ENCODE measurements at places on chromosomes 2 and 18.

- DNase-seq: no peak
These were observed 75.5 kb upstream of the STON1 start for GRCh38 chr2:48454504-48454903.

- DNase-seq: no peak
These were observed 389.8 kb downstream of the FIGN start for GRCh38 chr2:163345795-163346573.

GRCh38 chr2:168913495-168913894 is 12.4 kb downstream of the G6PC2 start:
- DNase-seq: no peak

DNA sequence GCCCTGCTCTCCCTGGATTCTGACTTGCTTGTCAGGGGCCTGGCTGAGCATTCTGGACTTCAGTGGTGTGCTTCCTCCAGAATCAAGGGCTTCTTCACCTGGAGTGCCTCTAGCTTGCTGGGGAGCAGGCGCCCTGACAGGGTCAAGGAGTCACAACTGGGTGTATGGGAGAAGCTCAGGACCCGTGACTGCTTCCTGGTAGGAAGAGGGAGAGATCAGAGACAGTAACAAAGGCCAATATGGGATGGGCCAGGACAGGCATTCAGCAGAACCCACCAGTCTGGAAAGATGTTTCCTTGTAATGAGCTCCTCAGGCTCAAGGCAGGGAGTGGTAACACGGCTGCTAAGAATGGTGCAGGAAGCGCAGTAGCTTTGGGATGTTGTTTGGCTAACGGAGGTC is 104.4 kb upstream of the ACAA2 start:
- DNase-seq: no peak

GRCh38 chr2:104766683-104767082 is 87.2 kb upstream of the POU3F3 start:
- no peak for DNase-seq

- DNase-seq: no peak
These were observed 156.4 kb downstream of the DSEL start for GRCh38 chr18:67359873-67360838.

- DNase-seq: no peak
These were observed 43.8 kb upstream of the LTBP1 start for GRCh38 chr2:32902986-32903385.

GRCh38 chr2:71602115-71602495 is 148.7 kb downstream of the DYSF start:
- no peak for DNase-seq

- no peak for DNase-seq
These were observed 71.5 kb downstream of the CDC42EP3 start for GRCh38 chr2:37599688-37600525.

DNA sequence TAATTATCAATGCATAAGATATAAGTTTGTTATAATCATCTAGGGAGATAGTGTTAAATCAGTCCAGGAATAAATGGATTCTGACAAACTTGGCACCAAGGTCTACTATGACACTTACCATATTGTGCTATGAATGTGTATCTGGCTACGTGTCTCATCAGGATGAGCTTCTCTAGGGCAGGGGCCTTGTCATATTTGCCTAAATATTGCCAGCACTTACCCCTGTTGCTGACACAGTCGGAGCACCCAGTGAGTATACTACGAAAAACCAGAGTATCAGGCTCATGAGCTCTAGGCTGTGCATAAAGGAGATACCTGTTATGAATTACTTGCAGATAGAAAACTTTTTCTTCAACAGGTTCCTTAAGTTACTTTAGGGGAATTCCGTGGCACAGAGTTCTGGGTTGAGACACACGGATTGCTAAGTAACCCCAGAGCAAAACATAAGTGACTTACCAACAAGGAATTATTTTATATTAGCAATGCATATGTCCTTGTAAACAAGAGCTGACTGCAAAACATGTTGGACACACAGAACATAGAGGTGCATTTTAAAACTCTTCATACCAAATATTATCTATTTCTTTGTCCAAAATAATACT is 7.7 kb upstream of the TTC39C start:
- DNase-seq: no peak

DNA sequence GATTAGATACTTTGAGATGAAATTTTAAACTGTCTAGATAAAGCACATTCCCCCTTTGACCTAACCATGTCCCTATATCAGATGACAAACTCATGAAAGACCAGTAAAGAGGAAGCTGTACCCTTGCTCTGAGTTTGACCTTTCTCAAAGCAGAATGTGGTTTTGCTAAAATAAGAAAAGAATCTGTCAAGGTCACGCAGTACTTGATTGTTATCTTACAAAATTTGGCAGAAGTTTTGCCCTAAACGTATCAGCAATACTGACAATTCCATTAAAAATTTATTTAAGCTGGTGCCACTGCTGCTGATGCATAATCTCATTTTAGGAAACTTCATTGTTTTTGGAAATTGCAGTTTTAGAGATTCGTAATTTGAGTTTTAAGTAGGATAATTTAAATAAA is 31.2 kb upstream of the GALM start:
- no peak for DNase-seq

- DNase-seq: no peak
These were observed 230.5 kb downstream of the ZNF407 start for GRCh38 chr18:74828200-74828599.

DNA sequence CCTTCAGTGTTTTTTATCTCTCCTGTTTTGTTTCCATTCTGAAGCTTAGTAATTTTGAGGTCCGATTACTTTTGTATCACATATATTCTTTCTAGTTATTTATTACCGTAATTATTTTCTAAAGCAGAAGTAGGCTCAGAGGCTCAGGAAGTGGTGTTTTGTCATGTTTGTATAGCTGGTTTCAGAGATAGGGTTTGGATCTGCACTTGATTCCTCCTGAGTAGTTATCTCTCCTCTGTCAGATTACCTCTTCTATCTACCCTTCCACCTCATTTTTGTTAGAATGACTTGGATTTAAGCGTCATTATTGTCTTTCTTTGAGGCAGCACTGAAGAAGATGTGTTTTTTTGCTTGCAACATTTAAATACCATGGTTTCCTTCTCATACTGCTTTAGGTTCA is 95.4 kb downstream of the MTA3 start:
- no peak for DNase-seq

DNA sequence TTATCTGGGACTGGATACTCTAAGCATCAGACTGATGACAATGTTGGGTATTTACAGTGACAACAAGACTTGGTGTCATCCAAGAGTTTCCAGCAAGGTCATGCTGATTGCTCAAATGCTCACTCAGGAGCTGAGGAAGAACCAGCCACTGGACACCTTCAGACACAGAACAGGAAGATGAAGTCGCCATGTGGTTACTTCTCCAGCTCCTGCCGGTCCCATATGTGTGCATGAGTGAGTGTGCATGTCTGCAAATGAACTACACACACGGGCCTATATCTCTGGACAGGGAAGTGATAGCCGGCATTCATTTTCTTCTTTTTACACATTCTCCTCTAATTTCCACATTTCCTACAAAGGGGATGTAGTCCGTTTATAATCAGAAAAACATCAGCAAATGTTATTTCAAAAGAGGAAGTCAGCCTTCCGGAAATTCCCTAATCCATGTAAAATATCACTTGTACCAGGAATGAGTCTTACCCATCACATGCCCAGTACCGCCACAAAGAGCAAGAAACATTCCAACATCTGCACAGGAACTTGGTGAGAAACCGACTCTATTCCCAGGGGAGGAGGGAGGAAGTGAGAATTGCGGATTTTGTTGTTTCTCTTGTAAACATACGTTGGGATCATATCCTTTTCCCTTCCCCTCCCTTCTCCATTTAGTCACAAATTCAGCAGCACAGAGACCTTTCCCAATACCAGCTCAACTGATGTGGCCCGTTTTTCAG is 10.8 kb downstream of the RFX8 start:
- no peak for DNase-seq

- no peak for DNase-seq
These were observed 54.2 kb upstream of the SEMA4C start for GRCh38 chr2:96923810-96924774.

- DNase-seq: no peak
These were observed 1526.7 kb downstream of the LRP1B start for GRCh38 chr2:140604096-140604495.

GRCh38 chr2:173239644-173240043 is 115.0 kb upstream of the CDCA7 start:
- no peak for DNase-seq

- DNase-seq: no peak
These were observed 20.4 kb upstream of the ZNF397 start for GRCh38 chr18:35220424-35220823.

- DNase-seq: no peak
These were observed 8.2 kb upstream of the MAP4K4 start for GRCh38 chr2:101689114-101689825.

- DNase-seq: no peak
These were observed 5.9 kb upstream of the IMPACT start for GRCh38 chr18:24420551-24420950.

GRCh38 chr18:58520969-58521368 is 107.9 kb downstream of the ALPK2 start:
- DNase-seq: no peak

DNA sequence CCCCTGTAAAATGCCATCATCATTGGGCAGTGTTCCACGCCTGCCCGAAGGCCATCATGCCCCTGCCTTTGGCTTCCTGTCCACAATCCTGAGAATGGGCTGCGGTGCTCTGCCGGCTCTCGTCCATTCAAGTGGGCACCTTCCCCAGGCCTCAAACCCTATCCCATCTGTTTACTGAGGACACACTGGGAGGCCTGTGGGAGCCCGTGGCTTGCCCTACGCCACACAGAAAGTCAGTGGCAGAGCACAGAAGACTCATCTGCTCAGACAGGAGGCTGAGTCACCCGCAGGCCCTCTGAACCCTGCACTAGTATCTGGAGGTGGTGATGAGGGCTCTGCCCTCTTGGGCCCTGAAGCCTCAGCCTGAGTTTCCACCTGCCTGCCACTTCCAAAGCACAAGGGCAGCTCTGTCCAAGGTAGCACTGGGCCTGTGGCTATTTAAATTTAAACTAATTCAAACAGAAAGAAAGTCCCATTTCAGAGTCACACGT is 19.1 kb upstream of the ANKRD53 start:
- no peak for DNase-seq

GRCh38 chr2:73821227-73821626 is 7.5 kb upstream of the STAMBP start:
- no peak for DNase-seq

DNA sequence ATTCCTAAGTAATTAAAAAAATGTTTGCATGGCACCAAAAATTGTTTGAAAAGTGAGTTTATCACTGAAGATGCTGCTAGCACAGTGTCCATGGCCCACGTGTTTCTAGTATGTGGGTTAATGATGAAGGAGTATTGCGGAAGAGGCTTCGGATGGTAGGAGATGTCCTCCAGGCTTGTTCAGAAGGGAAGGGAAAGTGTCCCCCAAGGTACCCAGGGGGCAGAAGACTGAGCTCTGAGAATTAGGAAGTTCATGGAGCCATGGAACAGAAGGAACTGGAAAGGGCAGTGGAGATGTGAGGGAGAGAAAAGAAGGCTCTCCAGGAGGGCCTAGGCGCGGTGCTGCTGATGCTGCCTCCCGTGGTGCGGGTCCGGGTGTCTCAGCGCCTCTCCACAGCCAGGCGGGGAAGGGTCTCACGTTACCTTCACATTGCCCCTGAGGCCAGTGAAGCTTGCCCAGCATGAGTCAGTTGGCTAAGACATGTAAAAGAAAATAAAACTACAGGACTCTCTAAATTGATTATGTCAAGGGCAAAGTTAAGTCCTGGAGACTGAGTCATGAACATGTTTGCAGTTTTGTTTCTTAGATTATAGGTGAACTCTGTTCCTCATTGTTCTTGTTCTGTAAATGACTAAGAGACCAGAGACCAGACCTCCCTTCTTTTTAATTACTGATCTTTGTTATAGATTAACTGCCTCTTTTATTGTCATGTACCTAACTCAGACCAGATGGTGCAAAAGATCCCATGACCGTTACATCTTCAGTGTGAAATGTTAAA is 89.0 kb downstream of the MTCL1 start:
- DNase-seq: no peak

GRCh38 chr2:39781697-39782096 is 2.6 kb upstream of the THUMPD2 start:
- no peak for DNase-seq

DNA sequence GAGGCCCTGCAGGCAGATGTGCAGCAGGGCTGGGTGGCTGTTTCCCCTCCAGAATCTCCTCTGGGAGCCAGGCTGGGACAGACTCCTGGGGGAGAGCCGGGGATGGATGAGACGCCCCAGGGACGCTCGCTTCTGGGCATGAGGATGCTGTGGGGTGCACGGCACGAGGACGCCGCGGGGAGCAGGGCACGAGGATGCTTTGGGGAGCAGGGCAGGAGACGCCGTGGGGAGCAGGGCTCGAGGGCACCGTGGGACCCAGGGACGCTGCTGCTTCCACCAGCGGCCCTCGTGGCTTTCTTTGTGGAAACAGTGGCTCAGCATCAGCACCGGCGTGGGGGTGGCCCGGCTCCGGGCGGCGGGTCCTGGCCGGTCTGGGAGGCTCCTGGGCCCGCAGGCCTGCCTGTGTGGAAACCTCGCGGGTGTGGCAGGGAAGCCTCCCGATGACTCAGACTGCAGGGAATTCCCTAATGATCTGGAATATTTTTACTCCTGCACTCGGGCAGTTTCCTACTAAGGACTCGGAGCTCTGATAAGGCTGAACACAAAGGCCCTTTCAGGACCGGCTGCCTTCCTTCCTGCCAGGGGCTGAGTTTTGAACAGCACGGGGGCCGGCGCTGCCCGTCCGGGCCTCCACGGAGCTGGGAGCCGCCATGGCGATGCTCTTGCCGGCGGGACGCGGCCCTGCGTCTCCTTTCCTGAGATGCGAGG is 62.6 kb downstream of the NFATC1 start:
- DNase-seq: no peak

DNA sequence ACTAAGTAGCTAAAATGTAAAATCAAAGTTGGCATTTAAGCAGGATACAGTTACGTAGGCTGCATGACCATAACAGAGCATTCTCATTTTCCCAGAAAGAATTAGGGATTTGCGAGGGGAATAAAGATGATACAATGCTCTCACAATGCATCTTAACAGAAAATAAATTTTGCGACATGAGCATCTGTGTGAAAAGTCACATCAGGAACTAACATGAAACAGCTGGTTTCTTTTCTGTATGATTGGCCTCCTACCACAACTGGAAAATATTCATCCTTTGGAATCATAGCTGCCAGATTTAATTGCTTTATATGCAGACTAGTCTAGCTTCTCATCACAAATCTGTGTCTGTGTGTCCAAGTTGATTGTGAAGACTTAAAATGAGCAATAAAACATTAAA is 66.0 kb downstream of the KCTD18 start:
- no peak for DNase-seq

DNA sequence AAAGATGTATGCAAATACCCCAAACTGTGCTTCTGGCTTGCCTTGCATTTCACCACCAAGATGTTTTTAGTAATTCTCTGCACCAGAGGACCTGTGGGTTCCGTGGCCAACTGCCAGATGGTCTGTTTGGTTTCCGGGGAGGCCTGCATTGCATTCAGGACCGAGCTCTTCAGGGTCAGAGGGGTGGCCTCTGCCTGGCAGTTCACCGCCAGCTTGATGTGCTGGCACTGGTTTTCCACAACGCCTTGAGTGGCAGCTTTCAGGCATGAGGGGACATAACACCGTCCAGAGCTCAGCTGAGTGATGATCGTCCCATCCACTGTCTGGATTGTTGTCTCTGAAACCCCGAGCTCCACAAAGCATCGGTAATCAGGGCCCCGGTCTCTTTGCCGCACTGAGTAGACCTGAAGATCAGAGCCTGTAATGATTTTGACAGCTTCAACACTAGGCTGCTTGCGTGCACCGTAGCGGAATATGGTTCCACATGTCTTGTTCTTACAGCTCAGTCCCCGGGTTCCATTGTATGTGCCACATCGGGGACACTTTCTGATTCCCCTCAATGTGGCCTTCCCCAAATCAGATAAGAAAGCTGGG is 9.4 kb downstream of the C2orf42 start:
- DNase-seq: no peak
